ENCODE measurements at places on chromosomes 16 and 17. TPM values are rescaled to one million over a fixed set of nuclear protein-coding genes. Genes with fewer than 3 reads are reported as not detected.

GRCh38 chr17:4908301-4908700, 5.4 kb upstream of the CHRNE start:
- no peak overlapping the region for H3K4me3 ChIP-seq
- H3K4me1 ChIP-seq: peaks cover 13% of the 10 kb centered on the region
- H3K27ac ChIP-seq: peak overlapping the region; percentile 61

DNA sequence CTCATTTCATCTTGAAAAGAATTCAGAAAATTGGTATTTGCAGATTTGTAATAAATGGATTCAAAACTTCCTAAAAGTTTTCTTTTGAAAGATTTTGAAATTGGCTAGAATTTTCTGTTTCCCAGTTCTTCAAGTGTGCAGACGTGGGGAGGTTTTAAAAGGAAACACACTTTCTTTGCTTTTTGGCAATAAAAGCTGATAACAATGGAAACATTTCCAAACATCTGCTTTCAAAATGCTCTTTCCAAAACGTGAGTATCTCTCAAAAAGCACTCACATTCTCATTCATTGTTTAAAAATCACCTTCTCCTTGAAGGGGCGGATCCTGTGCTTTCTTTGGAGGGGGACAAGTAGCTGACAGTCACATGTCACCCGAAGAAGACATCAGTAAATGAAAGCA, 8.6 kb upstream of the GSG1L start:
- no peak for DNase-seq
- H3K4me3 ChIP-seq: no peak overlapping the region
- no peaks in the 10 kb centered on the region for H3K27me3 ChIP-seq
- H3K4me1 ChIP-seq: no peaks in the 10 kb centered on the region

The SCGB1C2 gene
- not detected for total RNA-seq

The FN3K gene
- 10.4 TPM for total RNA-seq

The CA5A gene
- not detected for total RNA-seq

The FBXO39 gene
- not detected for total RNA-seq

Data from thoracic aorta (tissue), 2 donors.